ENCODE measurements at places on chromosomes 3 and 15.

DNA sequence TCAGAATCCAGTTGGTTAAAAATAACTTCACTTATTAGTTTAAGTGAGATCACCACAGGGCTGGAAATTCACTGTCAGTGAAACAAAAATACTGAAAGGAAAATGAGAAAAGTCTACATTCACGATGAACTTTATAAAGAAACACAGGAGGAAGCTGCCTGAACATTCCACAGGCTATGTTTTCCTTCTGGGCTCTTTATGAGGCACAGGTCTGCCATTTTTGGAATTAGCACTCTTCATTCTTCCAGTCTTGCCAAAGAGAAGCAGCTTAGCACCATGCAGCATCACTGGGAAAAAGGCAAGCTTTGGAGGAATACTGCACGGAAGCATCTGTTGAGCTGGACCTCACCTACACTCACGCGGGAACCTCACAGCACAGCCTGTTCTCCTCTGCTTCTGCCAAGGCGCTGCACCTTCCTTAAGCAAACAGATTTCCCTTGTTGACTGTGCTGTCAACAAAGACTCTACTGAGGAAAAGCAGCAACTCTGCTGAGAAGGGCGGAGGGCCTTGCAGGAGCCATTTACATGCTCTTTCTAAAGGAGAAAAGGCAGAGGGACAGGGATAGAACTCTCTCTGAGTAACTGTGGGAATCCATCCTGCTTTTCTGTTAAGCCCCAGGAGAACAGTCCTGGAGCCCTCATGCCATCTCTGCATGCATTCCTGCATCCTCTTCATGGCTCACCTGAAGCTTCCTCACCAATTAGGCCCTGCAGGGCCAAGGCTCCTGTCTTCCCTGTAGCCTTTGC is 15.7 kb downstream of the SUSD5 start:
- DNase-seq = no peak

DNA sequence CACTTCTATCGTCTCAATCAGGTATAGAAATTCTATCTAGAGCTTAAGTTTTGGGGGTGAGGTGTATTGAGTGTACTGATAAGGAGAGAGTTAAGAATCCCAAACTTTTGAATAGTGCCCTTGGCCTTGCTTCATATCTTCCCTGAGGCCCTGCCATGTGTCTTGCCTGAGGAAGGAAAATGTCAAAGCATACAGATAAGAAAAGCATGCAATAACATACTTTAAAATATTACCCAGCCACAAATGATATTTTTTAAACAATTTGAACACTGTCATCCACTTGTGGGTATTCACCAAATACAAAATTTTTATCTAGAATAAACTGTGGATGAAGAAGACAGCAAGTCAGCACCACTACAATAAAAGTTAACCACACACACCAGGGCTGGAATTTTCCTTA is 631.0 kb upstream of the ALCAM start:
- DNase-seq = no peak

- DNase-seq = peak; percentile 69
These were observed 69.9 kb upstream of the GOLIM4 start for GRCh38 chr3:168165390-168166269.

DNA sequence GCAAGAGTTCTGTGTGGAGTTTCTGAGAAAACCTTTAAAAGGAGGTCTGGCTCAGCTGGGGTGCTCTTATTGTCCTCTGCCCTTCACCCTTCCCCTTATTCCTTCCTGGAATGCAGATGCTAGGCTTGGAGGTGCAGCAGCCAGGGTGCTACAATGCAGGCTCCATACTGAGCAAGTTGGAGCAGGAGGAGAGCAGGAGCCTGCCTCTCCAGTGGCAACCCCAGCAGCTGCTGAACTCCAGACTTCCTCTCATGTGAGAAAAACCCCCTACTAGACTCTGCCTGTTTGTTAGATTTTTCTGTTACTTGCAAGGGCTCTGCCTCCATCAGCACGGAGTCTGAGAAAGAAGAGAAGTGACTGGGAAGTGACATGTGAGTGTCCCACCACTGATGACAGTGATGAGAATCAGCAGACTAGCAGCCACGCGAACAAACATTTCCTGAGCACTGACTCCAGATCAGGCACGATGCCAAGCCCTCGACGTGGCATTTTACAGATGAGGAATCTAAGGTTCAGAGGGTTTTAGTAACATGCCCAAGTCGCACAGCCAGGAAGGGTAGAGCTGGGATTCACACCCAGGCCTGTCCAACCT is 16.1 kb upstream of the RARRES1 start:
- DNase-seq = no peak

DNA sequence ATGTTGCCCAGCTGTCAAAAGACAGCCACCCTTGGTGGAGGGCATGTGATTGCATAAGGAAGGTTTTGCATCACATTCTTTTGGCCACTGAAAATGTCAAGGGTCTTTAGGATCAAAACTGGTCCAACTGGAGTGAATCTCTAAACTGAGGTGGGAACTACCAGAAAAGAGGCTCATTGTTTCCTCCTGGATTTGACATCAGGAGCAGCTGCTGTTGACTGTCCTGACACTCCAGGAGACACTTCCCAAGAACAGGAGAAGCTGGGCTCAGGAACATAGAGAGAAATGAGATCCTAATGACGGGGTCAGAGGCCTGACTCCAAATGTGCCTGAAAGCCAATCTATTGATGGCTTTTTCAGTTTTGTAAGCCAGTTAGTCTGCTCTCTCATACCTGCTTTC is 105.3 kb upstream of the LRIG1 start:
- no peak for DNase-seq

DNA sequence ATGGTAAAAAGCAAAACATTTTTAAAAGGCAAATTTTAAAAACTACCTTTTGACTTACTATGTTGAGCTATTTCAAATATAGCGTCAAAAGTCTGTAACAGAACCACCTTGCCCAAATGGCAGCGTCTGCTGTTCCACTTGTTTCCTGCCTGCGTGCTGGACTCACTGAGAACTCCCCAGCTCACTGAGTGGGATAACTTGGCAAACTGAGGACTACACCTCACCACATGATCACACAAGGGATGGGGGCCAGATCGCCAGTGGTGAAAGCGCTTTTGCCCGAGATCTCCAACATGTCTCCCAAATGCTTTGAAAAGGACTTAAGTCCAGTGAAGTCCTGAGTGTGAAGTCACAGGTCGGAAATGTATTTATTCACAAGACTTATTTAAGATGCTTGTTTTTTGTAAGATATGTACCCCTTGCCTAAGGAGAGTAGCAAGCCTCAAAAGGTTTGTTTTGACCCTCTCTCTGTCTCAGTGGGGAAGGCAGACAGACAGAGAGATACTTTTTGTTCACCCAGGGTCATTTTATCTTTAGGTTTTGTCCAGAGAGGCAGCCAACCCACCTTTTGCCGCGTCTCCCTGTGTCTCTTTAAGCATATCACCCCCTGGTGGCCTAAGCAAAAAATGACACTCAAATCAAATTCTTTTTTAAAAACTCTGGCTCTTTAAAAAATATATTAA is 192.6 kb downstream of the PDZRN3 start:
- peak; percentile 69 for DNase-seq

DNA sequence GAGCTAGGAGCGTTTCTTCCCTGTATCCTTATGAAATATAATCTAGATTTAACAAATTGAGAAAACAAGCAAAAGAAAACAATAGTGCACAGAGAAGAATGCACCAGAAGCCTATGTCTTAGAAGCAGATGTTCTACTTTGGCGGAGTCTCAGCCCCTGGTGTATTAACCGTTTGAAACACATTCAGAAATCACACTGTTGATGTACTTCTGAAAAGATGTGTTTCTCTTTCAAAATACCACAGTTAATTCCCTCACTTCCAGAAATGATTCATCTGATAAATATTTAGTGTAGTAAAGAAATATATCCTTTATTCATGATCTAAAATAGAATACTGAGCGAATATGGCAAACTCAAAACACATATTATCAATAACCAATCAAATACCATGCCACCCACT is 77.7 kb downstream of the CBLB start:
- DNase-seq = peak; percentile 66

DNA sequence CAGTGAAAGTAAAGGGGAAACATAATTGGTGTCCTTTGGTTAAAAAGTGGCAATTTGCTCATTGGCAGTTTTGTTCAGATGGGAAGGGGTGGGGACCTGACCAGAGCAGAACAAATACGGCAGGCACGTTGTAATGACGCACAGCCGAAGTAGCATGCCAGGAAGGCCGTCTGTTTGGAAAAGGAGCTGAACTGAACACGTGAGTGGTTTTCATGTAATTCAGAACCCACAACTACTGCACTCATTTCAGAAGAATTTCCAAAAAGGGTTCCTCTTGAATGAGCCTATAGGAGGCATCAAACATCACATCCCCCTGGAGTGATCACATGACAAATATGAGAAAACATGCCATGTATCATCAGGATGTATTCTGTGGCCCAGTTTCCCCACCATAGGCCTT is 42.9 kb upstream of the LMCD1 start:
- no peak for DNase-seq

DNA sequence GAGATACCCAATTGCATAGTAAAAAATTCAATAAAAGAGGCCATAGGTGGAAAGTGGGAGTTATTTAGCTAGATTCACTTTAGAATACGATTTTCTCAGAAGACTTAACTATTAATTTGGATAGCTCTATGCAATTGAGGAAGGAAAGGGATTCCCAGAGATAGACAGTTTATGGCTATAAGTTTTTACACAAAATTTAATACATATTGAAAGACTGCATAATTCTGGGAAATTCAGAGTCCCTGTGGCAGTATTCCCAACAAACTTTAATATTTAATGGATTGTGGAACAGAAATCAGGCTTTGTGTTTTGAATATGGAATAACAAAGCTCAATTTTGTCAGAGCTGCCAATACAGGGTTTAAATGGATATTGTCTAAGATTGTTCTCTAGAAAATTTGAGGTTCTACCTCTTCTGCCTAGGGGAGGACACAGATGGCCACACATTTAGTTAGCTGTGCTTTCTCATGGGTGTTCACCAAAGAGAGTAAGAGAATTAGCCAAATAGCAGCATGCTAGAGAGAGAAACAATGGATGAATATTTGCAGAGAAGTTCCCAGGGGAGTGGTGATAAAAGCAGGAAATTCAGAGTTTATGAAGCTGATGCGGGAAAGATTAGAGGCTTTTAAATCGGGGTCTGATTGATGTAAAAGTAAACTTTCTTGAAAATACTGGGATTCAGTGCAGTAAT is 8.5 kb downstream of the ISL2 start:
- DNase-seq = no peak
